Fibroblast of mammary gland (primary cell): ENCODE measurements at places on chromosomes 5 and 9.
A peak's percentile ranks its signal among the peaks of the same experiment; 100 is the strongest.

DNA sequence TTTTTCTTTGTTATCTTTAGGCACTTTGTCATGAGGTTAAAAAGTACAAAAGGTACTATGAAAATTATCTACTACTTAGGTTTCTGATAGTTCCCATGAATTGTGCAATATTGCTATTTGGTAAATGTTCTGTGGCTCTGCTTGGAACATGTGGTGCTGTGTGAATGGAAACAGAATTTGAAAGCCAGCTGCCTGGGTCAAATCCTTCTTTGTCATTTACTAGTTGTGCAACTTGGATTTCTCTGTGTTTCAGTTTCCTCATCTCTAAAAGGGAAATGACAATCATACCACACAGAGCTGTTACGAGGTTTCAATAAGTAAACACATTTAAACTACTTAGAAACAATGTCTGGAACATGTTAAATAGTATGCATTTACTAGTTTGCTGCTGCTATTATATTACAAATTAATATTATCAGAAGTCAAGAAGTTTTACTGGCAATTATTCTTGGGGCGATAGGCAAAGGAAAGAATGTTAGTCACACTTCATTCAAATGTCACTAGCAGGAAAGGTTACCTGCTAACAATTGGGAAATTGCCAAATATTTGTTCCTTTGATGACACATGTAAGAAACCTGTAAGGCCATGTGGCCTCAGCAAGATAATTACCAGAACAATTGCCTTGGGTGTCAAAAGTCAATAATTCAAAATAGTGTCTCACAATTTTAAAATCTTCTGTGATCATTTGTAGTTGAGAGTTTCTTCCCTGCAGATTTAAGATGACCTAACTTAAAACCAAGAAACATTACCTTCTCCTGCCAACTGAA is 184.8 kb downstream of the KIAA0825 start:
- DNase-seq: peak; percentile 95

DNA sequence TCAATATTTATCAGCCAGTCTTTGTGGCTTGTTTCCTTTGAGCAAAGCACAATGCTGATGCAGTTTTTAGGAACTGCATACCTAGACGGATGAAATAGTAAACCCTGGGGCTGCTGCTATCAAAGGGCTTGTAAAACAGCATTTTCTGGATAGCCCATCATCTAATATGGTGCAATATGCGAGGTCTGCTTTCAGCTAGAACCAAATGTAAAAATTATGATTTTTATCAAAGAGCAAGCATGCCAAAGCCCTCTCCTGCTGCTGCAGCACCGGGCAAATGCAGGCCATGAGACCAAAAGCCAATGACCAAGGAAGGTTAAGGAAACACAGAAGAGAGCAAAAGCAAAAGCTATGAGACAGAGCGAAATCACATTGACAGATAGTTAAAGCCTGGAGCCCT is 1000.4 kb downstream of the MAT2B start:
- no peak for DNase-seq

- DNase-seq: no peak
Observed at GRCh38 chr5:96173366-96173765, 211.7 kb upstream of the ELL2 start.

- peak; percentile 76 for DNase-seq
Observed at GRCh38 chr5:16805486-16805885, 130.6 kb downstream of the MYO10 start.

- no peak for DNase-seq
Observed at GRCh38 chr5:34976347-34976746, 47.0 kb downstream of the DNAJC21 start.

DNA sequence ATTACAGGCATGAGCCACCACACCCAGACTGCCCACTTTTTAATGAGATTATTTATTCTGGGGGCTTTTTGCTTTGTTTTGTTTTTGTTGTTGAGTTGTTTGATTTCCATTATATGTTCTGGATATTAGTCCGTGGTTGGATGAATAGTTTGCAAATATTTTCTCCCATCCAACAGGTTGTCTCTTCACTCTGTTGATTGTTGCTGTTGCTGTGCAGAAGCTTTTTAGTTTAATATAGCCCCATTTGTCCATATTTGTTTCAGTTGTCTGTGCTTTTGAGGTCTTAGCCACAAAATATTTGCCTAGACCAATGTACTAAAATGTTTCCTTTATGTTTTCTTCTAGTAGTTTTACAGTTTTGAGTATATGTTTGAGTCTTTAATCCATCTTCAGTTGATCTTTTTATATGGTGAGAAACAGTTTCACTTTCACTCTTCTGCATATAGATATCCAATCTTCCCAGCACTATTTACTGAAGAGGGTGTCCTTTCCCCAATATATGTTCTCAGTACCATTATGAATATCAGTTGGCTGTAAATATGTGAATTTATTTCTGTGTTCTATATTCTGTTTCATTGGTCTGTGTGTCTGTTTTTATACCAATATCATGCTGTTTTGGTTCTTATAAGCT is 30.2 kb upstream of the TBCA start:
- DNase-seq: no peak

DNA sequence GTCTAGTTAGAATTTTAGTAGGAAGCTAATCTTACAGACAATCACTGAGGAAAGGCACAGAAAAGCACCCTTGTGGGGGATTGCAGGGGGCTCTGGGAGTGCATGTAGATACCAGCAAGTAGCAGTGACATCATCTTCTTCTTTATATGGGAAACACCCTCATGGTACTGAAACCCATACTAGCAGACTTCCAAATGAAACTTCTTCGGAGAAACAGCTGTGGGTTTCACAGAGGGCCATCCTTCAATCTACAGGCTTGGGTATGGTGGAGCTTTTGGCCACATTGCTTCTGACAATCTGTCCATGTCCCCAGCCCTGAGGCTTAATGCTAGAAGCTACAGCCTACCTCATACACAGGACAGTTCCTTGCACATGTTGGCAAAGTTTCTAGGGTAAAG is 165.2 kb upstream of the NFIB start:
- DNase-seq: no peak

- DNase-seq: no peak
Observed at GRCh38 chr9:19229595-19230354, 718 bp upstream of the DENND4C start.

DNA sequence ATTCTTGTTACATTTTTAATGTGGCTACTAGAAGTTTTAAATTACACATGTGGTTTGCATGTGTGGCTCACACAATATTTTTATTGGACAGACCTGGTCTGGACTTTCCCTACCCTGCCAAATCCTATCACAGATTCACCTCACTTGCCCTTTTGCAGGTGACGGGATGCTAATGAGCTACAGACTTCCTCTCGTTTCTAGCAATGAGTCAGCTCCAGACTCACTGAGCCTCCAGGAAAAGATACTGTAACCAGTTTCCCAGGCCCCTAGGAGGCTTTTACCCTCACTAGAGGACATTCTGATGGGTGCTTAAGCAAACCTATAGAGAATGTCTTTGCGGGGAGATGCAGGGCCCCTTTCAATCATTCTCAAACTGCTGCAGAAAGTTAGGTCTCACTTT is 135.4 kb downstream of the WDR41 start:
- peak; percentile 78 for DNase-seq

DNA sequence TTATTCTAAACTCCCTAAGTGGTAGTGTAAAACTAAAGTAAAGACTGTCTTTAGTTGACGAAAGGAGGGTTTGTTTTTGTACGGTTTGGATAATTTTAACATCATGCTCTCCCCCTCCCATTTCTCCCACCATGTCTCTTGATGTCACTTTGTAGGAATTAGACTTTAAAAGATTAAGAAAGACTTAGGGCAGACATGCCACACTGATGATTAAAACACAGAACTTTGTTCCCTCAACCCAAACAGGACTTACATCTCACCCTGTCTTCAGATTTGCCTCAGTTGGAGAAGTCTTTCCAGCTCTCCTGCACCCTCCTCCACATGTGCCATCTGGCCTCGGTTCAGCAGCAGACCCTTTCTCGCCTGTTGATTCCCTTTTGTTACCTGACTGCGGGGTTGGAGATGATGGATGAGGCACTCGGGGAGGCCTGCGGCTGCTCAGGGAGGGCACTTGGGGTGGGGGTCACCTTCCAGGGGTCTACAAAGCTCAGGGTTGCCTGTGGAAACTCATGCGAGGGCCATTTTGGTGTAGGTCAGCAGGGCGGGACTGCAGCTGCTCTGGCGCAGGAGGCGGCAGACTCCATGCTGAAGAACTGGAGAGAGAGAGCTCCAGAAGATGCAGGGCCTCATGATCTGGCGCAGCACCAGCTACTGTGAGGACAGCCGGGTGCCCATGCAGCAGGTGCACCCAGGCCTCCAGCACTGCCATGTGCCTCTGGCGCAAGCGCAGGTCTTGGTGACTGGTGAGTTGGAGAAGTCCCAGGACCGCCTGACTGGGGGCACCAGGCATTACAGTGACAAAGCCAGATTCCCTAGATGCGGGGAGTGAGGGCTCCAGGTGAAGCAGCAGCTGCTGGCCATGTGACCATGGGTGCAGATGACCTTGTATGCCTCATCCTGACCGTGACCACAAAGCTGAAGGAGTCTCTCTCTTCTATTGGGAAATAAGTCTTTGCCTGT is 24.5 kb upstream of the EXOC3 start:
- no peak for DNase-seq

- no peak for DNase-seq
Observed at GRCh38 chr9:136331556-136332481, 4.5 kb downstream of the GPSM1 start.

GRCh38 chr5:137320056-137321045 is 178.8 kb downstream of the SPOCK1 start:
- peak; percentile 76 for DNase-seq
